CD4-positive, alpha-beta memory T cell (primary cell): ENCODE measurements at places on chromosomes 6 and 20.

GRCh38 chr6:109308018-109308492 is 74.2 kb downstream of the CD164 start:
- H3K36me3 ChIP-seq: no peaks in the 10 kb centered on the region
- H3K27ac ChIP-seq: no peak overlapping the region
- DNase-seq: no peak
- no peaks in the 10 kb centered on the region for H3K4me1 ChIP-seq
- no peak overlapping the region for H3K4me3 ChIP-seq

- DNase-seq: no peak
- no peaks in the 10 kb centered on the region for H3K4me1 ChIP-seq
- H3K4me3 ChIP-seq: no peak overlapping the region
- H3K27ac ChIP-seq: no peak overlapping the region
- no peaks in the 10 kb centered on the region for H3K36me3 ChIP-seq
Measured at GRCh38 chr6:142313284-142313683, 11.5 kb downstream of the ADGRG6 start.

DNA sequence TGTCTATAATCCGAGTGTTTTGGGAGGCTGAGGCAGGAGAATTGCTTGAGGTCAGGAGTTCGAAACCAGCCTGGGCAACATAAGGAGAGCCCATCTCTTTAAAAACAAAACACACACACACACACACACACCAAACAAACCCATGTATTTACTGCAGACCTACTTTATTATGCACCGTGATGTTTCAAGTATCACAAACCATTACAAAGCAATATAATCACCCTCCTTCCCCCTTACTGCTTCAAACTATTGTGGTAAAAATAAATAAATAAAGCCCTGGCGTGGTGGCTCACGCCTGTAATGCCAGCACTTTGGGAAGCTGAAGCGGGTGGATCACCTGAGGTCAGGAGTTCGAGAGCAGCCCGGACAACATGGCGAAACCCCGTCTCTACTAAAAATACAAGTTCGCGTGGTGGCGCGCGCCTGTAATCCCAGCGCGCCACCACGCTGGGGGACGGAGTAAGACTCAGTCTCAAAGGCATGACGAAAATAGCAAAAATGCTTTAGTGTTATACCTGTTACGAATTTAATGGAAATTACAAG is 1.5 kb downstream of the TBCC start:
- no peaks in the 10 kb centered on the region for H3K36me3 ChIP-seq
- H3K4me1 ChIP-seq: peaks cover 38% of the 10 kb centered on the region
- no peak for DNase-seq
- H3K4me3 ChIP-seq: peak overlapping the region; percentile 99

DNA sequence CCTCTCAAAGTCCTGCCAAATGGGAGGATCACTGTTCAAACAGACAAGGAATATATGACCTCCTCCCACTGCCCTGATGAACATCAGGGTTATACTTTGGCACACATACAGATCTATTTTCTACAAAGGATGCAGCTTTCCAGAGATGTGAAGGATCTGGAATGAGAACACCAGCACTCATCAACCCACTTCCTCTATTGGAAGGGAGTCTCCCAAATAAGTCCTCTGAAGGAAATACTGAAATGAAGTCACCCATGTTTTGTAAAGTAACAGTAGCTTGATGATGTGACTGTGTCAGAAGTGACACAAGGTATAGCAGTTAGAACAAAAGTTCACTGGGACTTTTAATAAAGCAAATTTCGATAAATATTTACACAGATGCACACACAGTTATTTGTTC is 104.9 kb downstream of the OGFRL1 start:
- H3K4me1 ChIP-seq: no peaks in the 10 kb centered on the region
- no peaks in the 10 kb centered on the region for H3K27me3 ChIP-seq

DNA sequence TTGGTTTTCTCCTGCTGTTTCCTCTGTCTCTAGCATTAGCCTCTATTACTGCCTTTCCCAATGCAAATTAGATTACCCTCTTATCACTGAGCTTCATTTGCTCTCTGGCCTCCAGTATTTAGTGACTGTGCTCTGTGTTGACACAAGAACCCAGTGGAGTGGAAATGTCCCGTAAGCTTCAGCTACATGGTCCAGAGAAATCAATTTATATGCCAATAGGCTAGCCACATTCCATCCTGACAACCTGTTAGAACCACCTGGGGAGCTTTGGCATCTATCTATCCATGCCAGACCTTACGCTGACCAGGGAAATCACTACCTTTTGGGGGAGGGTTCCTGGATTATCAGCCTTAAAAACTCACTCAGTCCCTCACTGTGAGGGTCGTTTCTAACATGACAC is 459.6 kb downstream of the UTRN start:
- no peaks in the 10 kb centered on the region for H3K4me1 ChIP-seq
- no peak overlapping the region for H3K27ac ChIP-seq
- no peak for DNase-seq
- H3K36me3 ChIP-seq: peaks cover 8% of the 10 kb centered on the region
- H3K4me3 ChIP-seq: no peak overlapping the region

- DNase-seq: no peak
- H3K4me1 ChIP-seq: no peaks in the 10 kb centered on the region
- no peak overlapping the region for H3K27ac ChIP-seq
- no peak overlapping the region for H3K4me3 ChIP-seq
- no peaks in the 10 kb centered on the region for H3K36me3 ChIP-seq
Measured at GRCh38 chr20:2052741-2053140, 48.9 kb upstream of the STK35 start.

GRCh38 chr6:17907406-17908229 is 79.8 kb downstream of the KIF13A start:
- no peaks in the 10 kb centered on the region for H3K27me3 ChIP-seq
- H3K27ac ChIP-seq: no peak overlapping the region
- H3K4me1 ChIP-seq: peaks cover 4% of the 10 kb centered on the region
- no peaks in the 10 kb centered on the region for H3K36me3 ChIP-seq
- H3K4me3 ChIP-seq: no peak overlapping the region

GRCh38 chr20:59333260-59333845 is 32.9 kb downstream of the EDN3 start:
- no peak for DNase-seq
- H3K36me3 ChIP-seq: no peaks in the 10 kb centered on the region
- peaks cover 3% of the 10 kb centered on the region for H3K27me3 ChIP-seq
- H3K4me1 ChIP-seq: no peaks in the 10 kb centered on the region
- H3K4me3 ChIP-seq: no peak overlapping the region

- DNase-seq: no peak
- no peaks in the 10 kb centered on the region for H3K36me3 ChIP-seq
- no peak overlapping the region for H3K4me3 ChIP-seq
- no peaks in the 10 kb centered on the region for H3K27me3 ChIP-seq
Measured at GRCh38 chr6:105151644-105152043, 28.2 kb downstream of the POPDC3 start.

GRCh38 chr6:75436869-75437268 is 56.7 kb downstream of the FILIP1 start:
- H3K27me3 ChIP-seq: no peaks in the 10 kb centered on the region
- H3K4me1 ChIP-seq: no peaks in the 10 kb centered on the region
- no peaks in the 10 kb centered on the region for H3K36me3 ChIP-seq

DNA sequence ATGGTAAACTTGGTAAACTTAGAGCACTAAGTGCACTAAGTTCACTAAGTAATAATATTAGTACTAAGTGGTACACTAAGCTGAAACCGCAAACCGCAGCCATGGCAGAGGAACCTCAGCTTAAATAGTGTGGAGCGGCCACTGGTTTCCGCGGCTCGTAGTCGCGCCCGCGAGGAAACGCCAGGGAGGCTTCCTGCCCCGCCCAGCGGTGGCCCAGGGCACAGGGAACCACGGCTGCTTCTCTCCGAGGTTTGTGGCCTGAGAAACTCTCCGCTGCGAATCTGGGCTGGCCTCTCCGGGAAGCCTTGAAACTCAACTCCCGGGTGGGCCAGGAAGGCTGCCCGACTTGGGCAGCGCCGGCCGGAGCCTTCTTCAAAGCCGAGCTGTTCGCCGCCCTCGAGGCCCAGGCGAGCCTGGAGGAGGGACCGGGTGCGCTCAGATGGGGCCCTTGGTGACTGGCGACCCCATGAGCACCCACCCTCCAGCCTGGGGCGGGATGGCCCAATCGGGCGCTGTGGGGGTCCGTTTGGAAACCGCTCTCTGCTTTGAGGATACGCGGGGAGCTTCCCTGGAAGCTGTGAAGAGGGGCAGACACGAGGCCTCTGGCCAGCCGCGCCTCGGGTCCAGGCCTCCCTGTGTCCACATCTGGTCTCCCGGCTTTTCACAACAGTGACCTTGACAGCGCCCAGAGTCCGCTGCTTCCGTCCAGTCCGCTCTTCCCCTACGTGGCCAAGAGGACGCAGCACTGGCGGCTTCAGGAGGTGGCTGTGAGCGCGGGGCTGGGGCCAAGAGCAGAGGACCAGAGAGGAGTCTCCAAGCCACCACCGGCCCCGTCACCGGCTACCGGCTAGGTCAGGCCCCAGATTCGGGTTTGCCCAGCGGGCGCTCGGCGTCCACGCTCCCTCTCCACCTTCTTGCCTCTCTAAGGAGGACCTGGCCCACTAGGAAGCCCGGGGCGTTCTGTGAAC is 25.4 kb upstream of the HLA-E start:
- H3K4me1 ChIP-seq: peaks cover 52% of the 10 kb centered on the region
- no peak overlapping the region for H3K4me3 ChIP-seq
- H3K27ac ChIP-seq: no peak overlapping the region
- no peaks in the 10 kb centered on the region for H3K36me3 ChIP-seq
- DNase-seq: peak; percentile 73
- H3K27me3 ChIP-seq: peaks cover 76% of the 10 kb centered on the region

DNA sequence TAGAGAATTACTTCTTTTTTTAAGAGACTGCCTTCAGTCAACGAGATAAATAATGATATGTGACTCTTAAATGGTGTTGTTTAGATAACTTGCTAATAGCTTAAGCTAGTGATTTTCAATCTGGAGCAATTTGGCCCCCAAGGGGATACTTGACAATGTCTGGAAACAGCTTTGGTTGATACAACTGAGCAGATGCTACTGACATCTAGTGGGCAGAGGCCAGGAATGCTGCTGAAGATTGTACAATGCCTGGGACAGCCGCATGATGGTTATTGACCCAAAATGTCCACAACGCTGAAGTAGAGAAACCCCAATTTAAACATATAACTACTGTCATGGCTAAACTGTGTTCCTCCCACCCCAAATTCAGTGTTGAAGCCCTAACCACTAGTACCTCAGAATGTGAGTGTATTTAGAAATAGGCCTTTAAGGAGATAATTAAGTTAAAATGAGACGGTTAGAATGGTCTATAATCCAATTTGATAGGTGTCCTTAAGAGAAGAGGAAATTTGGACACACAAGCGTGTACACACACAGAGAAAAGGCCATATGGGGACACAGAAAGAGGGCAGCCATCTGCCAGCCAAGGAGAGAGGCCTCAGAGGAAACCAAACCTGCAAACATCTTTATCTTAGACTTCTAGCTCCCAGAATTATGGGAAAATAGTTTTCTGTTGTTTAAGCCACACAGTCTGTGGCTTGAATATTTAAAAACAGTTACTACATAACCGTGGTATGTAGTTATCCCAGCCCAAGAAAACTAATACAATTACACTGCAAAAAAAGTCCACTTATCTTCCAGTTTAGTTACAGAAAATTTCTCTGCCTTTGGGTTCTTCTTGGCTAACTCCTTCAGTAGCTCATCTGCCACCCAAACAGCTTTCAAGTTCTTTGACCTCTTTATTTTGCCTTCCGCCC is 22.2 kb downstream of the RWDD2A start:
- no peak overlapping the region for H3K27ac ChIP-seq
- H3K27me3 ChIP-seq: no peaks in the 10 kb centered on the region
- no peak overlapping the region for H3K4me3 ChIP-seq
- H3K36me3 ChIP-seq: no peaks in the 10 kb centered on the region
- DNase-seq: peak; percentile 51
- no peaks in the 10 kb centered on the region for H3K4me1 ChIP-seq

- no peaks in the 10 kb centered on the region for H3K4me1 ChIP-seq
- DNase-seq: no peak
- no peaks in the 10 kb centered on the region for H3K36me3 ChIP-seq
- no peaks in the 10 kb centered on the region for H3K27me3 ChIP-seq
- no peak overlapping the region for H3K27ac ChIP-seq
Measured at GRCh38 chr6:84516154-84516553, 248.2 kb downstream of the TBX18 start.

DNA sequence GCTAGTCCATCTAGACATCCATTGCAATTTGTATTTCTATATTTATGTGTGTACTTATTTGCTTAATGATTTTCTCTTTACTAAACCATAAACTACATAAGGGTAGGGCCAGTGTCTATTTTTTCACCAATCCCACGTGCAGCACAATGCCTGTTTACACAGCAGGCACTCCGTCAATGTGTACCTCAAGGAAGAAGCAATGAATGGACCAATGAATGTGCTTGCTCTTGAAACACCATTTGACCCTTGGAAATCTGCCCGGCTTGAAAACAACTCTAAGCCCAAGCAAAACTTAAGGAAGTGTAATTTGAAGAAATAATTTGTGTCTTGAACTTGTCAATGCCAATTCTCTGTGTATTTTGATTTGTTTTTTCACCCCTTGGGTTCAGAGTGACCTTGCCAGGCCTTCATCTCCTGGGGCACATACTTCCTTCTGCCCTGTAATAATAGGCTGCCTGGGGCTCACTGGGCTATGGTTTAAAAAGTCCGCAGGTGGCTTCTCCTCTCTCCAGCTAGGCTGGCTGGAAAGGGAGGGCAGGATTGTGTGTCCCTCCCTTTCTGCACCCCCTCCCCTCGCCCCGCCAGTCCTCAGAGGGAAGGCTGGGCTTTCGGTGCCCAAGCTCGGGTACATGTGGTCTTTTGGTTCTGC is 140.8 kb upstream of the ARMC2 start:
- no peak for DNase-seq
- H3K27me3 ChIP-seq: no peaks in the 10 kb centered on the region
- H3K4me1 ChIP-seq: no peaks in the 10 kb centered on the region
